Right ventricle myocardium superior (tissue), 1 donor: ENCODE measurements at places on chromosomes 3 and 15. TPM values are rescaled to one million over a fixed set of nuclear protein-coding genes. Genes with fewer than 3 reads are reported as not detected.

DNA sequence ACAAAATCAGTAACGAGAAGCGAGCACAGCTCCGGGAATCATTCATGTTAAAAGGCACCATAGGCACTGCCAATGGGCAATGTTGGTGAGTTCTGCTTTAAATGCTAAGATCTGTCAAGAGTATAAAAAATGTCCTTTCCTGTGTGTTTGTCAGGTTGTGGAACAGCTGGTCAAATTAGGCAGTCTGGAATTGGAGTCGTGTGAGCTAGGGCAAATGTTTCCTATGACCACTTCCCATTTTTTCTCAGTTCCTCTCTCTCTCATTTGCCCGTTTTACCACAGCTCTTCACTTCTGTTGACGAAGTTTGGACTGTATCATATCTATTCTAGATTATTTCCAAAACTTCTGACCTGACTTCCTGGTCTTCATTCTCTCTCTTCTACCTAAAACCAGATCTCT is 60.8 kb upstream of the GOLIM4 start:
- no peak for DNase-seq

GRCh38 chr3:15979495-15979894 is 181.7 kb upstream of the ANKRD28 start:
- no peak for DNase-seq

- no peak for DNase-seq
Measured at GRCh38 chr3:114101101-114101500, 44.6 kb downstream of the QTRT2 start.

GRCh38 chr3:184662187-184662586 is 49.7 kb downstream of the MAGEF1 start:
- no peak for DNase-seq

The RPUSD2 gene
- 10.1 TPM for total RNA-seq

The TMEM212 gene
- total RNA-seq = not detected

The RAB8B gene
- 10.0 TPM for total RNA-seq
